ENCODE measurements at places on chromosomes 2 and 18.

GRCh38 chr2:9673914-9674481, 43.2 kb upstream of the YWHAQ start:
- no peak for DNase-seq

DNA sequence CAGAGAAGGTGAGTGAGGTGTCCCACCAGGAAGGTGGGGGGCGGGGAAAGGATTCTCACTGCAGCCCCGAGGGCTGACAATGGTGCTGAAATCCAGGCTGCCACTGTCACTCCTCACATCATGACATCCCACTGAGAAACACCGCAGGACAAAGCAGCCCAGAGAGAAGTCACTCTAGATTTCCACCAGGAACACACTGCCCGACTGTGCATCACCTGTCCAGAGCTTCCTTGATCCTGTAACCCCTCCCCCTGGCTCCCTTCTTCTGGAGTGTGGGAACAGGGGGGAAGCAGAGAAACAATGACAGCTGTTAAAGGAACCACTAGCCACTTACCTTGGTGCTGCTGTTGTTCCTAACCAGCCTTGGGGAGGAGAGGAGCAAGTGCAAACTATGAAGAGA, 69.9 kb downstream of the MRO start:
- no peak for DNase-seq

DNA sequence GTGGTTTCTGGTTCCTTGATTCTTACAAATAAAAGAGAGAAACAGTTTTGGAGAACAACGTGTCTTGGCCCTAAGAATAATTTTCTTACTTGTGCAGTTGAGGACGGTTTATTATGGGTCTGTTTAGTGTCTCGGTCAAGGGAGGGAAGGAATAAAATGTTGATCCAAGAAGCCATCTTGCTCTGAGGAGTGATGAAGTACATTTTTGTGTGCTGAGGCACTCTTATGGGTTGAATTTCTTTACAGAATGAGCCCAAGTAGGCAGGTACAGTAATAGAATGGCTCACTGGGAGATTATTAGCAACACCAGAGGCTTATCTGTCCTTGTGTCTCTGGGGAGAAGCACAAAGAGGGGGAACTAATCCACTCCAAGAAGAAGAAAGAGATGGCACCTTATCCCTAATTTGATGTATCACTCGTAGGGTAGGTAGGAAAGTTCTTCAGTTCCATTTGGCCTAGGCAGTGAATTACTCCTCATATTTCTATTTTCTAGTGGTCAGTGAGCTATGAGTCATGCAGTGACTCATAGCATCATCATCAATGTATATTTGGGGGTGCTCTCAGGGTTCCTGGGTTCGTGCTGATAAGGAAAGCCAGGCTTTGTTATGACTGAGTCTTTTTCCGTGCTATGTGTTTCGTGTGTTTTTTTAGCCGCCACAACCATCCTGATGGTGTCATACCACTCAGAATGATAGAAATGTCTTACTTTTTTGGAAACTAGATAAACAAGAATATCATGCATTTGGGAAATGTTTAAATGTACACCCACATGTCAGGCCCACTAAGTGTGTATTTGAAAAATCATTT, 250.1 kb upstream of the CTAGE1 start:
- DNase-seq, result no peak

- DNase-seq, result no peak
Measured at GRCh38 chr18:48949050-48949605, 1.6 kb downstream of the SMAD7 start.

DNA sequence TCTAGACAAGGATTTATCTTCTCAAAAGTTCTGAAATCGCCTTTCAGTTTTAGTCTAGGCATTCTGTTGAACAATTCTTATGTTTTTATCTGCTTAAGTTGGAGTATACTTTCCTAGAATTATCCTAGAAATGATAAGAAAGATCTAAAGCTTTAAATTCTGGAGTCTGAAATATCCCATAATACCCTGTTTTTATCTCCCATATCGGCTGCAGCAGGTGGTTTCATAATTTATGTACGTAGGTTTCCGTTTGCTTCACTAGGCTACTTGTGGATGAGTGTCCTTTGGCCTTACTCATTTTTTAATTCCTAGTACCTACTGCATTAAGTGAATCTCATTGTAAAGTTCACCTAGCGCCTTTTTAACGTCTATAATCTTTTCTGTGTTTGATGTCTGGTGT, 58.5 kb upstream of the MGAT5 start:
- no peak for DNase-seq

GRCh38 chr2:164831180-164831579, 10.4 kb downstream of the COBLL1 start:
- DNase-seq, result no peak

DNA sequence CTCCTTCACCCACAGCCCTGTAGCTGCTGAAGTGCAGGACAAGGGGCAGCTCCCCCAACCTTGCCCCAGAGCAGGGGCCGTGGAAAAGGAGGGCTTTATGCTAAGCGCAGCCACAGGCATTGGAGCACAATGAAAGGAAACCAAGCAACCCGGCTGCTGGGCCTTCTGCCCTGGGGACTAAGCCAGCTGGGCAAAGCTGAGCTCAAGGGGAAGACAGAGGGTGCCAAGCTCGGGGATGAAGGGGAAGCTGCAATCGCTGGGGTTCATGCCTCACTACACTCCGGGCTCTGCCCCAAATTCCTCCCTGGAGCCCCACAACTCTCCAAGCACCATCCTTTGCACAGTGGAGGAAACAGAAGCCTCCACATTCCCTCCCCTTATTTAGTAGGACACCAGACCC, 12.4 kb downstream of the SFXN5 start:
- DNase-seq, result no peak

DNA sequence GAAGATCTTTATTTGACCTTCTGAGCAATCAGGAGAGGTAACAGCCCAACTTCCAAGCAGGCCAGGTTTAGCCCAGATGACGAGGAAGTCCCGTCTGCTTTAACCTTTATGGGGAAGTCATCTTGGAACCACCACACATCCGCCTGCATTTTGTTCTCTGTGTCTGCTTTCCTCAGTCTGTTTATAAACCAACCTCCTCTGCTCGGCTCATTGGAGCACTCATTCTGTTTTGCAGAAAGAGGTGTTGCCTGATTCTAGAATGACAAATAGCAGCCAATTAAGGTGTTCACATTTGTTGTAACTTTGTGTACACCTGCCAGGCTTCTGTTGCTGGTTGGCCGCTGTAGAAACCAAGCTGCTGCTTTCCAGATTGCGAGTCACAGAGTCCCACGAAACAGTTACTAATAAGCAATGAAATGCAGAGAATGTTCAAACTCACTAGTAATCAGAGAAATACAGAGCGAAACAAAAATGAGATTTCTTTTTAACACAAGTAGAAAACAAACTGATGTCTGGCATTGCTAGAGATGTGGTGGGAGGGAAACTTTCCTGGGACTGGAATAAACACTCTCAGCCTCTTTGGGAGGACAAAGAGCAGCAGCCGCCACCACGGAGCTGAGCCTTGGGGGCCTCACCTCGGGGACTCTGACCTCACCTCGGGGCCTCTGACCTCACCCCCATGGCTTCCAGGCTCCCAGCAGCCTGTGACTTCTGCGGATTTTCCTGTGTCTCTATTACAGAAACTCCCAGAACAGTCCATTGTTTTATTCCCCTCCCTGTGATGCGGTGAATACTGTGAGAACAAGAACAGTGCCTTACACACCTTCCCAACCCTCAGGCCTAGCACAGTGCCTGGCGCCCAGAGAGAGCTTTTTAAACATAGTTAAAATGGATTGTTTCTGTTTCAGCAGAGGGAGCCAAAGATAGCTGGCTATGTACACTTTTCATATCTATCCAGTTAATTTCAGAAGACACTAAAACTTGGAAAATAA, 64.0 kb downstream of the MBP start:
- peak; percentile 51 for DNase-seq

GRCh38 chr2:55103046-55103445, 52.8 kb upstream of the RTN4 start:
- no peak for DNase-seq

DNA sequence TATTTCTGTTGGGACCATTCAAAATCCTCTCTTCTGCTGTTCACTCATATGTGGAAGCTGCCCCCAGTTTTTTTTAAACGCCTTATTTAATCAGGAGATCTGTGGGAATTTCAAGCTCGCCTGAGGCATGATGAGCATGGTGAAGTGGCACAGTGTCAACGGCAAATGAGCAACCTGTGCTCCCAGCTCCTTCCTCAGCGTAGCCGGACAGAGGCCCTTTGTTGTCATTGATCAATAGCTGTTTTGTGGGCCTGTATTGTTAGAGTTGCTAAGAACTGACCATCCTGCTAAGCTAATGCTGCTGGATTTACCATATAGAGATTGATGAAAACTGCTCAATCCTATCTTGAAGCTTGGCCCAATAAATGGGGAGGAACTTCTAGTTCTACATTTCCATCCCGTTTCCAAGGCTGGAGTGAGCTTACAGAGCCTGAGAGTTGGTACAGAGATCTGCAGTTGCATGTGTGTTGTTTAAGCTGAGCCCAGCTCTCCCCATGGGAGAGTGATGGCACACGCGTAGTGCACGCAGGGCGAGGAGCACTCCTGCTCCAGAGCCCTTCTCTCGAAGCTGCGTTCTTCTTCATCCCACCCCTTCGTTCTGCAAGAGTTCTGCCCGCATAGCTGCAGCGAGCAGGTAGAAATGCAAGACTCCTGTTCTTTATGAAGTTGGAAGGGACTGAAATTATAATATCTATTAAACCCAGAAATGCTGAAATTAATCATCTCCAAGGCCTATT, 108.8 kb downstream of the RTN4 start:
- no peak for DNase-seq

DNA sequence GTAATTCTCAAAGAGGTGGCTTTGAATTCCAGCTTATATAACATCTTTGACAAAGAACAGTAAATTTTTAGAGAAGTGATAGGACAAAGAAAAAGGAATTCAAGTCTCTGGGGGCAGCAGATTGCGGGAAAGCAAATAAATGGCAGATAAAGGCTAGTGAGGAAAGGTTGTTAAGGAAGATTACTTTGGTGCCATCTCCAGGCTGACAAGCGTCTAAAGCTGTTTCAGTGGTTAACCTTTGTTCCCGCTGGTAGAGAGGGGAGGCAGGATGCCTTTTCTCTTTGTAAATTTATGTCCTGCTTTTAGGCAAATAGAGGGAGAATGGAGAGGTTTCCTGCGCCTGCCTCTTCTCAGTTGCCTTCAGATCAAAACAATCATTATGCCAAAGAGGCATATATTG, 431.2 kb upstream of the CHST9 start:
- no peak for DNase-seq

GRCh38 chr2:231930593-231931281, 4.5 kb upstream of the NPPC start:
- no peak for DNase-seq

- DNase-seq, result no peak
Measured at GRCh38 chr2:96618596-96619283, 19.4 kb downstream of the KANSL3 start.

DNA sequence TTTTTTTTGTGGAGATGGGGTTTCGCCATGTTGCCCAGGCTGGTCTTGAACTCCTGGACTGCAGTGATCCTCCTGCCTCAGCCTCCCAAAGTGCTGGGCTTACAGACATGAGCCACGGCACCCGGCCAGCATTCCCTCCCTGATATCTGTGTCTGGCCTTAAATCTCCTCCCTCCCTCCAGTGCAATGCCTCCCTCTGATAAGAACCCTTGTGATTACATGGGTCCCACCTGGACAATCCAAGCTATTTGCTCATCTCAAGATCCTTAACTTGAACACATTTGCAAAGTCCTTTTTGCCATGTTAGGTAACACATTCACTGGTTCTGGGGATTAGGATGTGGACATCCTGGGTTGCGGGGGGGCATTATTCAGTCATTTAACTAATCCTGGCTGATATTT, 40.5 kb upstream of the CREB1 start:
- no peak for DNase-seq

DNA sequence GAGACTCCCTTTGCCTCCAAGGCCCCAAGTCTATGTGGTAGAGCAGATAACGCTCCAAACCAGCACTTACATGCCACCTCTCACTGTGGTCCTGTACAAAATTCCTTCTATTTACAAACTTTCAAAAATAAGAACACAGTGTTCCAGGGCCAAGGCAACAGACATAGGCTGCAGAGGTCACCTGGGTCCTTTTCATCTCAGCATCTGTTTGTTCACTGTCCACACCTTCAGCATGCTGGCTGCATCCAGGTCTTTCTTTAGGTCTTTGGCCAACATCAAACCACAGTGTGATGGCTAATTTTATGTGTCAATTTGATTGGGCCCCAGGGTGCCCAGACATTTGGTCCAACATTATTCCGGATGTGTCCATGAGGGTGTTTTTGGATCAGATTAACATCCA, 20.0 kb upstream of the INO80C start:
- no peak for DNase-seq

DNA sequence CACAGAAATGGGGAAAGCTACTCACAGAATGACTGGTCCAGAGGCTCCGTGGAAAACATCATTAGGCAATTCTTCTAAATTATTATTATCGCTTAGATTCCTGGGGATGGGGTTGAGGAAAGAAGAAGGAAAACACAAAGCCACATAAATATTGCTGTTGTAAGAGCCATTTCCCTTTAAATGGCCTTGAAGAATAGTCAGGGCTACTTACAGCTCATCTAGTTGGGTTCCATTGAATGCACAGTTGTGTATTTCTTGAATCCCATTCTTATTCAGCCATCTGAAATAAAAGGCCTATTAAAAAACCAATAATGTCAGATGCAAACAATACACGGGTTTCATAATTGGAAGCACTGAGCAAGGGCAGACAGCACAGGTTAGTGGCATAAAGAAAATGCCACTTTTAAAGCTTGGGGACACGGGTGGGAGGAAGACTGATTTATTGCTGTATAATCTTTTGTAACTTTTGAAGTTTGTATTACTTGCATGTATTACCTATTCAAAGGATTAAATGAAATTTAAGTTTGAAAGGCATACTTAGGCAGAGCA, 171.4 kb downstream of the FSHR start:
- DNase-seq, result no peak

DNA sequence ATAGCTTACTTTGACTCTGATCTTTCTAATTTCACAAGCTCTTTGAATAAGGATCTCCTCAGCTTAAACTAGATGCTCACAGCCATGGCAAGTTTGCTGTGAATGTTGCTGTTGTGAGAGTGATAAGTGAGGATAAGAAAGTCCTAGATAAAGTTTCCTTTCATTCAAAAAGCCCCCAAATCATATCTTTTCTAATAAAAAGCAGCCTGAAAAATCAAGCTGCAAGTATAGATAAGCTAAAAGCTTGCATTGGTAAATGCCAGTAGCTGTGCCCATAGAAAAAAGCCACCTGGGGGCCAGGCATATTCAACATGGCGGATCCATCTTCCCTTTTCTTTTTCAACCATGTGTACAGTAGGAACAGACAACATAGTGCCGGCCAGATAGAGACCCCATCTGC, 4.3 kb downstream of the NLRC4 start:
- DNase-seq, result no peak

DNA sequence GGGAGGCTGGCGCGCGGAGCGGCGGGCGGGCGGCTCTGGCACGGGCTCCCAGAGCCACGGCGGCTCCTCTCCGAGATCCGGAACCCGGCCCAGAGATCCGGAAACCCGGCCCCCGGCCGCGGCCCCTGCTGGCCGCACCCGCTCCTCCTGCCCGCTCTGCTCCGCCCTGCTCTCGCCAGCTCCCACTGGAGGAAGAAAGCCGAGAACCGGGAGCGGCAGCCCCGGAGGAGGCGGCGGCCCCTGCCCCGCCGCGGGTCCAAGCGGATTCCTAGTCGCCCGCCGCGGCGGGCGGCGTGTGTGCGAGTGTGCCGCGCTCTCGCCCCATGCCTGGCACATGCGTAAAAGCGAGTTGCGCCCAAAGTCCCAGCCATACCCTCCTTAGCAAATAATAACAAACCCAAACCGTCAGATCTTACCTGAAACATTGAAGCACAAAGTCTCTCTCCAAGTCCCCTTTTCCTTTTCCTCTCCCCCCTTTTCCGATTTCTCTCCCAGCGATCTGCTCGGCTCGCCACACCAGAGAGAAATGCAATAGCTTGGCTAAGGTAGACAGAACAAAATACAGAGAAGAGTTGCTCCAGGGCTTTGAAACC, 108.7 kb upstream of the KCTD1 start:
- peak; percentile 16 for DNase-seq
